Epithelial cell of prostate (primary cell): ENCODE measurements at places on chromosomes 2 and 18.

DNA sequence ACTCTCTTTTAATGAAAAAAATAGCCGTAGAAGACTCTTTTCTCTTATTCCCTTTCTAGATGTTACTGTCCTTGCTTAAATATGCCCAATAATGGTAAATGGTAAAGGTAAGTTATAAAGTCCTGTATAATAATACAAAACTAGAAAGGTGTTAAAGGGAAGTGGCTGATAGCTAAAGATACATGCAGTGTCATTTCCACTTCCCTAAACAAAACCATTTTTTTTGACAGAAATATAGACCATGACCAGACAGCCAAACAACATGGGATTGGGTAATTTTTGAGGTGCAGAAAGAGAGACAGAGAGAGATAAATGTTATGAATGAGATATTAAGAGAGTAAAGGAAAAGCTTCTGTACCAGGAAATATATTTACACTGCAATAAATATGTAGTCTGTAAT lies 731.7 kb upstream of the REG3G start:
- DNase-seq = no peak

DNA sequence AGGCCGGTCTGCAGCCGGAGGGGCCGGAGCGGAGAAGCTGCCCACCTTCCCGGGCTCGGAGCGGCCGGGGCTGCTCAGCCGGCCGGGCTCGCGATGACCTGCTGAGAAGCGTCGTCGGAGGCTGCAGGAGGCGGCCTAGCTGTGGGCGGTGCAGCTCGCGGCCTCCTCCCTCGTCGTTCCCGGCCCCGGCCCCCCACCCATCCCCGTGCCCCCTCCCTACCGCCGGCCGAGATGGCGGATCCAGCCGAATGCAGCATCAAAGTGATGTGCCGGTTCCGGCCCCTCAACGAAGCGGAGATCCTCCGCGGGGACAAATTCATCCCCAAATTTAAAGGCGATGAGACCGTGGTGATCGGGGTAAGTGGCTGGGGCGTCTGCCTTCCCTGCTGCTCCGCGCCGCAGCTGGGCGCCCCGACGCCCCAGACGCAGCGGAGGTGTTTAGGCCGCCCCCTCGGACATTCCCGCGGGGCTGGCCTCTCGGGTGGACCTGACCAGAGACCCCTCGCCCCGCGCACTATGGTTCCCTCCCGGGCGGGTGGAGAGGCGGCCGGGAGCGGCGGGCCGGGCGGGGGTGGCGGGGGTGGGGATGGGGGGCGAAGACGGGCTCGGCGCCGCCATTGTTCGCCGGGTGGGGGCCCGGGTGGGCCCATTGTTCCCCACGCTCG lies 492 bp downstream of the KIF5C start:
- DNase-seq = no peak

GRCh38 chr2:97966545-97967215 lies 29.1 kb downstream of the TMEM131 start:
- DNase-seq = peak; percentile 66

GRCh38 chr2:219213486-219214071 lies 5.2 kb downstream of the ABCB6 start:
- no peak for DNase-seq

DNA sequence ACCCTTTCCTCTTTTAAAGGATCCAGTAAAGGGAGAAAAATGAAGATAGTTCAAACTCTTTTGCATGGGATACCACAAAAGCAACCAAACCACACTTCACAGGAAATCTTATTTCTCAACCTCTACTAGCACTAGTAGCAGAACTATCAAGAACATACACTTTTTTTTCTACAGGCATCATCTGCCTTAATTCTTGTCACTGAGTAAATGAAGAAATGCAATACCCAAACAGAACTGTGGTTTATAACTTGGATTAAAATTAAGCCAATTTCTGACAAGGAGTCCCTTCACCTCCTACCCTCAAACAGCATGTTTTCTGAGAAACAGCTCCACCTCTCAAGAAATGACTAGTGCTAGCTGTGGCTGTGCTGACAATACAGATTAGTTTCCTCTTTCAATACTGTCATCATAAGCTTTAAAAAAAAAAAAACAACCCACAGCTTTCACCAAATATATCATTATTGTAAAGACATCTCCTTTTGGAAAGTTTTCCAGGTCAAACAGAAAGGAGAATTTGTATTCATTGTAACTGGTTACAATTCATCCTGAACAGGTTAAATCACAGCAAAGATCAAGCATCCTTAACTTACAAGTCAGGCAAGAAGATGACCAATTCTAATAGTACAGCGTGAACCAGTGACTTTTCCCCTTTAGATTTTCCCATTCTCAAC lies 44.4 kb downstream of the PTPN2 start:
- DNase-seq = no peak

DNA sequence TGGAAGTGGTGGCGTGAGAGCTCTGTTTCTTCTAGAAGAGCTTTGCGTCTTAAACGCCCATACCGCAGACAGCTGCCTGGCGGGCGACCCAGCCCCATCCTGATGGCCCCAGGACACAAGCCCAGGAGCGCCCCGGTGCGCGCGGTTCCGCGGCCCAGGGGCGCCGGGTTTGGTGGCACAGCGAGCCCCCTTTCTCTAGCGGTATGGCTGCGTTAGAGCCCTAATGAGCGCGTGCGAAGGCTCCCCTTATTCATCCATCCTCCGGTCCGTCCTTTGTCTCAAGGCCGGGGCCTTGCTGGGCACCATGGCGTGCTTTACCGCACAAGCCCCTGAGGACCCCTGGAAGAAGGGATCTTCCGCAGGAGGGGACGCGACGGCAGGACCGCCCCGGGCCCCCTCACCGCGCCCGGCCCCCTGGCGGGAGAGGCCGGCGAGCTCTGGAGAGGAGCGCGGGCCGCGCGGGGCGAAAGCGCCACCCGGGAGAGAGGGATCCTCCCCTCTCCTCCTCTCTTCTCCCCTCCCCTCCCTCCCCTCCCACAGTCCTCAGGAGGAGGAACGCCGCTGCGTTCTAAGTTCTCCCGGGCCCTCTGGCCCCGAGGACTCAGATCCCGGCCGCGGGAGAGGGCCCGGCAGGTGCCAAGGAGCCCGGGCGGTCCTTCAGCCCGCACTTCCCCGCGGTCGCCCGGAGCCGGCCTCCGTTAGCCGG lies 626 bp upstream of the SLC1A4 start:
- DNase-seq = peak; percentile 53

DNA sequence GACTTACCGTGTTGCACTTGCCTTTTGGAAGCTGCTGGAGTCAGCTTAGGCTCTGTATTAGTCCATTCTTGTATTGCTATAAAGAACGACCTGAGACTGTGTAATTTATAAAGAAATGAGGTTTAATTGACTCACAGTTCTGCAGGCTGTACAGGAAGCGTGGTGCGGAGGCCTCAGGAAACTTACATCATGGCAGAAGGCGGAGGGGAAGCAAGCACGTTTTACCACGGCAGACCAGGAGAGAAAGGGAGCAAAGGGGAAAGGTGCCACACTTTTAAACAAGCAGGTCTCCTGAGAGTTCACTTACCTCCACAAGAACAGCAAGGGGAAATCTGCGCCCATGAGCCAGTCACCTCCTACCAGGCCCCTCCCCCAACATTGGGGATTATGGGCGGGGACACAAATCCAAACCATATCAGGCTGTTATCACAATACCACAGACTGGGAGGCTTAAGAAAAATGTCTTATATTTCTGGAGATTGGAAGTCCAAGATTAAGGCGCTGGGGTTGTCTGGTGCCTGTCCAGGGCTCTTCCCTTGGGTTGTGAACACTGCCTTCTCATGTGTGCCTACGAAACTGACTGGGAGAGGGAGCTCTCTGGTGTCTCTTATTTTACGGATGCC lies 3.6 kb upstream of the D2HGDH start:
- DNase-seq = no peak

DNA sequence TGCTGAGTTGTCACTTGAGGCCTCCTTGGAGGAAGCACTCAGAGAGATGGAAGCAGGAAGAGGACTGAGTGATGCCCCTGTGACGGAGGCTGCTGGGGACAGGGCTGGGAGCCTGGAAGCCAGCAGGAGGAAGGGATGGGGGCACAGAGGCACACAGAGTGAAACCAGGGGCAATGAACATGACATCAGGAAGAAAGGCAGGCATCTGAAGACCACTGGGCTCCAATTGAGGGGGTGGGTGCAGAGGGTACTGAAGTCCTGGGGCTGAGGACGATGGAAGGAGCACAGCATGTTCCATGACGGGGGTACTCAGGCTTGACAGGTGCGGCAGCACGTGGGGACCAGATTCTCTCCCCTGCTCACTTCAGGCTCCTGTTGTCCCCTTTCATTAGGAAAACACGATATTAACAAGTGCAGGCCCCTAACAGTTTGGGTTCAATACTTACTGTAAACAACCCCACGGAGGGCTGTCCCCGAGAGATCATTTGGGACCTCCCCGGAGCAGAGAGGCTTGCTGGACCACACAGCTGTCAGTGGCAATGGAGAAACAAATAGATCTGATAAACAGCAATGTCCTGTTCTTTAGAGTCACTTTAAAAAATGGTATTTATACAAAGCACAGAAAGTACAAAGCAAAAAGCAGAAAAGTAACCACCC lies 8.7 kb downstream of the INPP5D start:
- no peak for DNase-seq

GRCh38 chr2:11766016-11766415 lies 19.6 kb downstream of the LPIN1 start:
- DNase-seq = no peak

DNA sequence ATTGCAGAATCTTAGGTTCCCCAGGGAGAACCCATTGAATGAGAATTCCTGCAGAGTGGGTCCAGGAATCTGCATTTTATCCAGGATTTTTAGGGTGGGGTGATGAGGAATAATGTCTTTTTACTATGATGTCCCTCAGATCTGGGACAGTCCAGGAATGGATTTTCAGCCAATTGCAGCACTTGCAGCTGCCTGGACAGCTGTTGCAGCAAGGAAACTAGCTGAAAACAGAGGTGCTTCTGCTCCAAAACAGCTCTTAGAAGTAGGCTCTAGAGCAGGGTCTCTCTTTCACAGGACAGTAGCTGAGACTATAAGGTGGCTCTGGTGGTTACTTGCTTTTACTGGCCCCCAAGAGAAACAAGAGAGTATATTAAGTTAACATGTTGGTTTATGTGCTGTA lies 9.1 kb downstream of the GLI2 start:
- DNase-seq = no peak

- no peak for DNase-seq
Measured at GRCh38 chr2:60377825-60378224, 175.6 kb downstream of the BCL11A start.

- DNase-seq = no peak
Measured at GRCh38 chr18:70172225-70172624, 33.3 kb downstream of the RTTN start.

- DNase-seq = no peak
Measured at GRCh38 chr18:33700513-33700976, 122.5 kb downstream of the ASXL3 start.

- DNase-seq = peak; percentile 34
Measured at GRCh38 chr2:109009920-109010610, 21.0 kb upstream of the EDAR start.

DNA sequence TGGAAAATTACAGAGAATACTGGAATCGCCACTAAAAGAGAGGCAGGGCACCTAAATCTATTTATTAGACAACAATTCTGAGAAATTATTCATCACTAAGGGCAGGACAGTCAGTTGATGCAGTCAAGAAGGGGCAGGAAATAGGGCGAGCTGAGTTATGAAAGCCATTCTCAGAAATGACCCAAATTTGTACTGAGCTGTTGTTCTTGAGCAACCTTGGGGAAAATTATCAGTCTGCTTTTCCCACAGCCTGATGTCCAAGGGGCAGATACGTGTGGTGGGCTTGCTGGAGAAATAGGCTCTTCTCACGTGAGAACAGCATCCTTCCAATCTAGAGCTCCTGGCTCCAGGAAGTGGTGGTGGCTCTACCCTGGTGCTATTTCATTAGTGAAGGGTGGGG lies 38.6 kb downstream of the STON1 start:
- DNase-seq = no peak

- DNase-seq = no peak
Measured at GRCh38 chr2:215692387-215693079, 256.7 kb upstream of the FN1 start.

GRCh38 chr2:86468162-86469033 lies 27.2 kb downstream of the KDM3A start:
- DNase-seq = no peak

DNA sequence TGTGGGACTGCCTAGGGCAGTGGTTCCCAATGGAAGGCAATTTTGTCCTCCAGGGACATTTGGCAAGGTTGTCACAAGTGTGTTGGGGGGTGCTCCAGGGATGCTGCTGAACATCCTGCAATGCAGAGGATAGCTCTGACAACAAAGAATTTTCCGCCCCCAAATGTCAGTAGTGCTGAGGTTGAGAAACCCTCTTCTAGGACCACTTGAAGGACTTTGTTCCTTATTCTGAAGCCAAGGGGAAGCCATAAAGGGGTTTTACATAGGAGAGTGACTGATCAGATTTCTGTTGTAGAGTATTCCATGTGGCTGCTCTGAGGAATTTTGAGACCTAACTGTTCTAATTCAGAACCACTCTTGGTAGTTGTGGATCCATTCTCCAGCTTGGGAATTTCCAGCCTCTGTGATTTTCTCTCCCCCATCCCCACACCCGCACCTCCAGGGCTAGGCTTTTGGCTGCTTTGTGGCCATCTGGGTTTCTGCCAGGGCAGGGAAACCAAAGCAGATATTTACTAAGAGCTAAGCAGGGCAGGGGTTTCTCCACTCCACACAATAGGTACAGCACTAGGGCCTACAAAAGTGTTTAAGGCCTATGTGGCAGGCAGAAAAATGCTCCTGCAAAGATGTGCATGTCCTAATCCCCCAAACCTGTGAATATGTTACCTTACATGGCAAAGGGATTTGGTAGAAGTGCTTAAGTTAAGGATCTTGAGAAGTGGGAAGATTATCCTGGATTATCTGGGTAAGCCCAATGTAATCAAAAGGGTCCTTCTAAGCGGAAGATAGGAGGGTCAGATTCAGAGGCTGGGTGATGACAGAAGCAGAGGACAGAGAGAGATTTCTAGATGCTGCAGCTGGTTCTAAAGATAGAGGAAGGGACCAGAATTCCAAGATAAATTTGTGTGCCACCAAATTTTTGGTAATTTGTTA lies 135.4 kb downstream of the TMEM17 start:
- no peak for DNase-seq
